ENCODE measurements at places on chromosomes 7 and 10.

DNA sequence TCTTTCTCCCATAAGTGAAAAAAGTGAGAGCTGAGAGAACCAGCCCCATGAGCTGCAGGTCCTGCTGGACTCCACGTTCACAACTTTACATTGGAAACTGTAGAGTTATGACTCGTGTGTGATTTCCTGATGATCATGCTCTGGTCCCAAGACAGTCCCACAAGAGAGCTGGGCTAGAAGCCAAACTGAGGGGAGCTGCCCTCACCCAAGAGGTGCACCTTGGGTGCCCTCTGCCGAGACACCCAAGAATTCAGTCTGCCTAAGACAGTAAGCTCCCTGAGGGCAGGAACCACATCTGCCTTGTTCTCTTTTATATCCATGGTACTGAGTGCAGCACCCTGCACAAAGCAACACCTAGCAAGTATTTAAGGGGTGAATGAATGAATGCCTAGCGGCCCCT is 112.8 kb upstream of the SFMBT2 start:
- DNase-seq: no peak

DNA sequence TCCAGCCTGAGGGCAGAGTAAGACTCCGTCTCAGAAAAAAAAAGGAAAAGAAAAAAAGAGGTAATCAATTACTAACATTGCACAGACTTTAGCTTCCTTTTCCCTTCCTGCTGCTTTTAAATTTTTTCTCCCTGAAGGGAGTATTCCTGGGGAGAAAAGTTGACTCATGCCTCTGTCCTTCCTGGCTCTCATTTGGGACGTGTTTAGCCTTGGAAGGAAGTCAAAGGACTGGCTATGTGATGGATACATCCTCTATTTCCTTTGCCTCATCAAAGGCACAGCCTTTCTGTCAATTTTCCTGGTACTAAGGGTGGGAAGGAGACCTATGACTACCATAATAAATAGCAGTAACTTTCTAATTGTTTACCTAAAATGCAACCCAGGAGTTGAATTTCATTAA is 77.6 kb downstream of the ITGA8 start:
- DNase-seq: no peak

DNA sequence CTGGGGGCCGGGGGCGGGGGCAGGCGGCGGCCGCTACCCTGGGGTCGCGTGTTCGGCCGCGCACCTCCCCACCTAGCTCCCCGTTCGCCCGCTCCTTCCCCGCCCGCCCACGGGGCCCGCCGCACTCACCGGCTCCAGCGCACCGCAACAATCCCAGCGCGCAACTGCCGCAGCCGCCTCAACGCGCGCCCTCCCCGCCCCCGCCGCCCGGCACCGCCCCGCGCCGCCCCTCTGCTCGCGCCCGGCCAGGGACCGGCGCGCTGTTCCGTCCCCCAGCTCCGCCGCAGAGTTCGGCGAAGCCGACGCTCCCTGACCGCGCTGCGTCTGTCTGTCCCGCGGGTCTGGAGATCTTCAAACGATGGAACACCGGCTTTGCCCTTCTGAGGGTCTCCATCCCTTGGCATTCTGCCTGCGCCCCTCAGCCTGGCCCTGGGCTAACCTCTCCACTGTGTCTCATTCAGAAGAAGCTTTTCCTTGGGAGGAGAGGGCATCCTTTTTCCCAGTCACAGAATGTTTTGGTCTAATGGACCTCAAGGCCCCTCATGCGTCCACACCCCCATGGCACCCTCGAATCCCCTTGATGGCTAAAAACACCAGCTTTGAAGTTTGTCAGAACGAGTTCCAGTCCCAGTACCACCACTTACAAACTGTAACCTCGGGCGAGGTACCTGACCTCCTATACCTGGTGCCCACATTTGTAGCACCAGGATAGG is at the start of gene NT5C2:
Gene NT5C2 (minus strand): TSS at position 166 of the 713 bp plus-strand sequence. CDS start 18,314 bp downstream, outside the sequence.
- DNase-seq: peak; percentile 77

DNA sequence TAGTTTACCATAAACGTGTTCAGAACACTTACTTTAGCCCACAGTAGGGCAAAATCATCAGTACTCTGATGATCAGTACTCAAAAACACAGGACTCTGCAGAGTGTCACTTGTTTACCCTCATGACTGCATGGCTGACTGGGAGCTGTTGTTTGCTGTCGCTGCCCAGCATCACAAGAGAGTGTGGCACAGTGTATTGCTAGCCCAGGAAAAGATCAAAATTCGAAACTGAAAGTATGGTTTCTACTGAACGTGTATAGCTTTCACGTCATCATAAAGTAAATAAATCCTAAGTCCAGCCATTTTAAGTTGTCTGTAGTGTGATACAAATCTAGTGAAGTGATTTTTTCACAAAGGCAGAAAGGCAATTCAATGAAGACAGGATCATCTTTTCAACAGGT is 184.6 kb downstream of the RAMP3 start:
- DNase-seq: no peak

GRCh38 chr10:101774589-101775272 is 1.2 kb downstream of the FGF8 start:
- no peak for DNase-seq

DNA sequence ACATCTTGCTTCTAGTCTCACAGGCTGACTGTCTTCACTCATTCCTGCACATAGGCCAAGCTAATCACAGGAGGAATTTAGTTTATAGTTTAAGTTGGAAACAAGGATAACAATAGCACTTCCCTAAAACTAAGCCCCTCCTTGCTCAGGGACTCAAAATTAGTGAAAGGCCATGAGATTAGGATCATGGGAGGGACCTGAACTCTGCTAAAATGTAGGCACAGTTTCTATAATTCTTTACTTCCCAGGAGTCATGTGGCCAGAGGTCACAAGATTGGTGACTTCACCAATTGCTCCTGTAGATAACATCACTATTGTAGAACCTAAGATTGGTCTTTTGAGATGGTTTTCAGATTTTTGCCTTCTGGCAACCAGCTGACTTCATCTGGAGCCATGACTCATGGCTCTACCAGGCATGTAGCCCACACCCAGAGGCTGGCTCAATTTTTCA is 14.8 kb upstream of the UPP1 start:
- no peak for DNase-seq

DNA sequence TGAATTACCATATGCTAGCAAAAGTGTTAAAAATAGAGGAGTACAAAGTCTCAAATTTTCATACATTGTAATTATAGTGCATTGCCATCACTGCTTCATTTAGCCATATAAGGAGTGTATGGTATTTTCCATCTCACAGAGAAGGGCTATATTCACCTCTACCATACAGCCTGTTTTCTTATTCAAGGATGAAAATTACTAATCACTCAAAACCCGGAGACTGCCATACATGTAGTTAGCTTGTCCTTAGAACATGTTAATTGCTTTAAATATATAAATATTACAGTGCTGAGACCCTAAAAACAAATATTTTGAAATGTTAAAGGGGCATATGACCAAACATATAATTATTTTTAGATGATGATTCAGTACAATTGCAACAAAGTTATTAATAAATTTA is 49.4 kb downstream of the CPEB3 start:
- no peak for DNase-seq

- DNase-seq: peak; percentile 11
These were observed 27.4 kb downstream of the PILRA start for GRCh38 chr7:100400656-100401055.

GRCh38 chr7:123023126-123023525 is 27.6 kb upstream of the TAS2R16 start:
- no peak for DNase-seq

GRCh38 chr10:26557641-26558014 is 119.5 kb downstream of the APBB1IP start:
- DNase-seq: no peak

- DNase-seq: no peak
These were observed at the start of gene SVOPL for GRCh38 chr7:138700857-138701536. SVOPL (minus strand) TSS chr7:138701362; CDS start chr7:138679045, 22,317 bp downstream.

DNA sequence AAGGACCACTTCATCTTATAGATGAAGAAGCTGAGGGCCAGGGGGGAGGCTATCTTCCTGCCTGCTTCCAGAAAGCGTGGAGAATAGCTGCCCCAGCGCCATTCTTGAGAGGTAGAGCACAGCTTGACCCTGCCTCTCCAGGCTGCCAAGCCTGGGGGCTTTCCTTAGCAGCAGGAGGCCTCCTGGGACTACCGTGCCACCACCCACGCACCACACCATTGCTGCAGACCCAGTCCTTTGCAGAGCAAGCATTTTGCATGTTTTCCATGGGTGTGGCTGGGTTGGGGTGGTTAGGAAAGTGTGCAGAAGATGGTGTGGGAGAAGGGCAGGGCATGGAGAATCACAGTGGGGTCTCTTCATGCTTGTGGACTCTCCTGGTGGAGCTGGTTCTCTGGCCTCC is 64.9 kb downstream of the TBXAS1 start:
- no peak for DNase-seq

GRCh38 chr7:1883031-1883761 is 213.1 kb downstream of the ELFN1 start:
- no peak for DNase-seq

DNA sequence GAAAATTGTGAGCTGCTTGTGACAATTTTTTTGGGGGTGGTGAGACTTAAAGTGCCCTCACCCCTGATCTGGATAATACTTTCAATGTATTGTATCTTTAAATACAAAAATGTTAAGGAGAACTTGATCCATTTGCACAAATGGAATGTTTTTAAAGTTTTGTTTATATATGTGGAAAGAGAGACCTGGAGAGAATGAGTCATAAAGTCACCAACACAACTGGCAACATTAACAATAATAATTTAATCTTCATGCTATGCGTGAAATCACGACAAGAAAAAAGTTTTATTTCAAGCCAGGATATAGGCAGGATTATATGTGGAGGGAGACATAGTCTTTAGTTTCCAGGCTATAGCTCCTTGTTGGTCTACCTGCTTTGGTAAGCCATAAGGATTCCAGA is 537.5 kb downstream of the GPAM start:
- DNase-seq: no peak

GRCh38 chr7:80837345-80837744 is 81.5 kb downstream of the SEMA3C start:
- no peak for DNase-seq

DNA sequence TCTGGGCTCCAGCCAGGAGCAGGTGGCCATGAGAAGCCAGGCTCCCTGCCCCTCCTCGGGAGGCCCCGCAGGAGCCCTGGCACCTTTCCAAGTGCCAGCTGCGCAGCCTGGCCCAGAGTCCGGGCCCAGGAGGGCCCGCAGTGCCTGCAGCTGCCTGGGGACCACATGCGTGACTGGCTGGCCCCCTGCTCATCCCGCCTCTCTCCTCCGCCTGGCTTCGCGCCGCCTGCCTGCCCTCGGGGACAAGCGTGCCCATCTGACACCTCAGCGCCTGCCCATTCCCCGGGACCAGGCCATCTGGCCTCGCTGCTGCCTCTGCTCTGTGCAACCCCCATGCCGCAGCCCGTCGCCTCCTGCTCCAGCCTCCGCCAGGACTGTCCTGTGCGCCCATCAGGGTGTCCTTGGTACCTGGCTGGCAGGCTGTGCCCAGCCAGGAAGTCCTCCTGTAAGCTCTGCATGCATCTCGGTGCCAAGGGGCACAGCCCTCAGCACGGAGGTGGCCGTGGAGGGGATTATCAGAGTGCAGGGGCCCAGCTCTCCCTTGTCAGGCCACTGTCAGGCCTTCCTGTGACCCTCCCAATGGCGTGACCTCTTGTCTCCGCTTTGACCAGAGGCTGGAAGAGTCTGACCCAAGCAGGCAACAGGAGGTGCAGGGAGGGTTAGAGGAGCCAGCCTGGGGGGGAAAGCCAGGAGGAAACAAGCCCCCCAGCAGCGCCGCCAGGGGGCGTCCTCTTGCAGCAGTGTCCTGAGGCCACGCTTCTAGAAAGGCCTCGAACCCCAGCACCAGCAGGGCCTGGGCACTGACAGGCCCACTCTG is 50.5 kb downstream of the TMEM209 start:
- no peak for DNase-seq

GRCh38 chr7:75951506-75951905 is 36.6 kb downstream of the POR start:
- DNase-seq: no peak

GRCh38 chr7:158255558-158255957 is 332.1 kb downstream of the PTPRN2 start:
- DNase-seq: no peak

- DNase-seq: no peak
These were observed 208.3 kb downstream of the JAZF1 start for GRCh38 chr7:27972276-27972675.

Measured in stimulated activated CD4-positive, alpha-beta T cell treated with anti-CD3 and anti-CD28 coated beads, Interleukin-4, amount 100 ng/mL, for 24 hours (primary cell).